ENCODE measurements at places on chromosomes 6 and 20. TPM values are rescaled to one million over a fixed set of nuclear protein-coding genes. Genes with fewer than 3 reads are reported as not detected.

The CLIC5 gene
- 1.3 TPM for total RNA-seq

The DYNLT2 gene
- total RNA-seq = 1.5 TPM

The FOXF2 gene
- total RNA-seq = 0.65 TPM

The FUT9 gene
- total RNA-seq = 0.33 TPM

The SYCP2L gene
- total RNA-seq = 1.6 TPM

The ACTL10 gene
- 0.46 TPM for total RNA-seq

The LIME1 gene
- total RNA-seq = 6.0 TPM

The SIRPB1 gene
- 2.3 TPM for total RNA-seq

The SAMD5 gene
- total RNA-seq = 1.5 TPM

The TUBB2B gene
- 1.4 TPM for total RNA-seq

The WFDC5 gene
- not detected for total RNA-seq

The FAM217A gene
- not detected for total RNA-seq

The TRIM26 gene
- total RNA-seq = 41.0 TPM

The PKIB gene
- 0.48 TPM for total RNA-seq

The IL17F gene
- not detected for total RNA-seq

The DDO gene
- total RNA-seq = 4.4 TPM

The ID4 gene
- 2.1 TPM for total RNA-seq

The OR2H2 gene
- total RNA-seq = not detected

The C4B gene
- total RNA-seq = 1,203 TPM

The NMBR gene
- total RNA-seq = not detected

The TSHZ2 gene
- 87.1 TPM for total RNA-seq

The NELFCD gene
- total RNA-seq = 59.4 TPM

The HDGFL1 gene
- total RNA-seq = not detected

The PRICKLE4 gene
- total RNA-seq = 2.9 TPM

The RIN2 gene
- total RNA-seq = 47.2 TPM

The TNF gene
- total RNA-seq = 3.2 TPM

The METTL24 gene
- 1.7 TPM for total RNA-seq

The ID1 gene
- 468 TPM for total RNA-seq

The FAM83C gene
- total RNA-seq = not detected

The REV3L gene
- 26.1 TPM for total RNA-seq

The LYRM4 gene
- total RNA-seq = 33.9 TPM

The RFX6 gene
- total RNA-seq = 1.9 TPM
